ENCODE measurements at places on chromosomes 16 and 17. TPM values are rescaled to one million over a fixed set of nuclear protein-coding genes. Genes with fewer than 3 reads are reported as not detected.

The OR4D1 gene
- 0.06 TPM for total RNA-seq

The GNPTG gene
- 81.4 TPM for total RNA-seq

The SLC5A2 gene
- total RNA-seq, result 0.40 TPM

The KRTAP2-2 gene
- not detected for total RNA-seq

The HSD11B2 gene
- 3.0 TPM for total RNA-seq

The TP53TG3 gene
- not detected for total RNA-seq

The GP1BA gene
- not detected for total RNA-seq

The BICDL2 gene
- 0.10 TPM for total RNA-seq

The RPL26 gene
- total RNA-seq, result 1,389 TPM

The NPIPB5 gene
- 148 TPM for total RNA-seq

DNA sequence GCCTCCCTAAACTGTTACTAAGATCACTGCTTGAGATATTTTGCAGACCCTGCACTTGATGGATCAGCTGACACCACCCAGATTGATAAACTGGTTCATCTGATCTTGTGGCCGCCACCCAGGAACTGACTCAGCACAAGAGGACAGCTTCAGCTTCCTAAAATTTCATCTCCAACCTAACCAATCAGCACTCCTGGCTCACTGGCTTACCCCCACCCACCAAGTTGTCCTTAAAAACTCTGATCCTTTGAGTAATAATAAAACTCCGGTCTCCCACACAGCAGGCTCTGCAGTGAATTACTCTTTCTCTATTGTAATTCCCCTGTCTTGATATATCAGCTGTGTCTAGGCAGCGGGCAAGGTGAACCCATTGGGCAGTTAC lies 174.8 kb downstream of the UTP18 start:
- no peak overlapping the region for H3K4me3 ChIP-seq
- DNase-seq, result no peak
- no peaks in the 10 kb centered on the region for H3K36me3 ChIP-seq
- H3K4me1 ChIP-seq, result no peaks in the 10 kb centered on the region
- no peak overlapping the region for H3K27ac ChIP-seq

DNA sequence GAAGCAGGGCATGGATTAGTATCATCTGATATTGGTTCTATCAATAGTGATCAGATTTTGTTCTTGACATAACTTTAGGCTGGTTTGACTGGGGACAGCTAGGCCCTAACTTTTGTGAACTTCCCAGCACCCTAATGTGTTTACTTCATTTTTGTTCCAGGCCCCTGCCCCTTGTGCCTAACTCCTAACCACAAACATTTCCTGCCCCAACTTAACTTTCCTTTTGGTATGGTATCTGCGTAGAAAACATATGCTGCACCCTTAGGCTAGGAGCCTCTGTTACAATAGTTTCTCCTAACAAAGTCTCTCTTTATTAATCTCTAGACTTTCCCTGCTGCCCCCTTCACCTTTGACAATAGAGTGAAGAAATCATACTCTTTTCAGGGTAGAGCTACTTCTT lies 2.5 kb downstream of the ADPRM start:
- H3K36me3 ChIP-seq, result no peaks in the 10 kb centered on the region
- no peak overlapping the region for H3K4me3 ChIP-seq
- no peak for DNase-seq
- H3K27me3 ChIP-seq, result no peaks in the 10 kb centered on the region
- H3K4me1 ChIP-seq, result peaks cover 4% of the 10 kb centered on the region

GRCh38 chr16:89623511-89624261 lies 10.2 kb downstream of the DPEP1 start:
- H3K36me3 ChIP-seq, result no peaks in the 10 kb centered on the region
- H3K4me1 ChIP-seq, result peaks cover 18% of the 10 kb centered on the region
- H3K4me3 ChIP-seq, result no peak overlapping the region
- H3K27me3 ChIP-seq, result no peaks in the 10 kb centered on the region

DNA sequence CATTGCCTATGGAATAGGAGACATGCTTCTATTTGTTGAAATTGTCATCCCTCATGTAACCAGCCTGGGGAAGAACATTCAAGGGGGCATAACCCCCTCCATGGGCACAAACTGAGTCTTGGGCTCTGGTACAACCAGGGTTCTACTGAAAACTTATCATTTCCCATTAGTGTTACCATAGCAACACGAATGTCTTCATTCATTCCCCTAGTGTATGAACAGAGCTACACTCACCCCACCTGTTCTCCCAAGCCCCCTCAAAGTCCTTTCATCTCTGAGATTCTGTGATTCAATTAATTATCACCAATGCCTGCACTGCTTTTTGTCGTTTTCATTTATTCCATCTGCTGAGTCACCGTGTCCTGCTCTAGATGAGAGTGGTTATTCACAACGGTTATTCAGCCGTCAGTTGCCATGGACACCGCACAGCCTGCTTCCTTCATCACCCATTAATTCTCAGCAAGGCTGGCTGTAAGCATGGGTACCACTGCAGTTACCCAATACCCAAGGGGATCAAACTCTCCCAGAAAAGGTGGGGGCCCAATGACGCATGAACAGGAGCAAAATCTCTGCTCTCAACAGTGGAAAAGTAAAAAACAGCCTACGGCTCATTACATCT lies 1.6 kb upstream of the GAST start:
- H3K4me3 ChIP-seq, result no peak overlapping the region
- peak; percentile 80 for DNase-seq
- no peak overlapping the region for H3K27ac ChIP-seq
- no peaks in the 10 kb centered on the region for H3K36me3 ChIP-seq
- H3K27me3 ChIP-seq, result no peaks in the 10 kb centered on the region

- no peaks in the 10 kb centered on the region for H3K4me1 ChIP-seq
- H3K27me3 ChIP-seq, result no peaks in the 10 kb centered on the region
- peaks cover 43% of the 10 kb centered on the region for H3K36me3 ChIP-seq
- no peak for DNase-seq
These were observed 76.5 kb upstream of the ATP2A3 start for GRCh38 chr17:4040784-4041183.

- no peak overlapping the region for H3K27ac ChIP-seq
- no peaks in the 10 kb centered on the region for H3K27me3 ChIP-seq
- H3K4me1 ChIP-seq, result peaks cover 13% of the 10 kb centered on the region
- no peak overlapping the region for H3K4me3 ChIP-seq
- H3K36me3 ChIP-seq, result peaks cover 79% of the 10 kb centered on the region
- no peak for DNase-seq
These were observed 9.5 kb upstream of the RAB40C start for GRCh38 chr16:580141-580945.

GRCh38 chr17:65219124-65219523 lies 82.0 kb downstream of the RGS9 start:
- DNase-seq, result no peak
- H3K4me3 ChIP-seq, result no peak overlapping the region
- H3K36me3 ChIP-seq, result peaks cover 4% of the 10 kb centered on the region
- no peak overlapping the region for H3K27ac ChIP-seq
- H3K27me3 ChIP-seq, result no peaks in the 10 kb centered on the region

DNA sequence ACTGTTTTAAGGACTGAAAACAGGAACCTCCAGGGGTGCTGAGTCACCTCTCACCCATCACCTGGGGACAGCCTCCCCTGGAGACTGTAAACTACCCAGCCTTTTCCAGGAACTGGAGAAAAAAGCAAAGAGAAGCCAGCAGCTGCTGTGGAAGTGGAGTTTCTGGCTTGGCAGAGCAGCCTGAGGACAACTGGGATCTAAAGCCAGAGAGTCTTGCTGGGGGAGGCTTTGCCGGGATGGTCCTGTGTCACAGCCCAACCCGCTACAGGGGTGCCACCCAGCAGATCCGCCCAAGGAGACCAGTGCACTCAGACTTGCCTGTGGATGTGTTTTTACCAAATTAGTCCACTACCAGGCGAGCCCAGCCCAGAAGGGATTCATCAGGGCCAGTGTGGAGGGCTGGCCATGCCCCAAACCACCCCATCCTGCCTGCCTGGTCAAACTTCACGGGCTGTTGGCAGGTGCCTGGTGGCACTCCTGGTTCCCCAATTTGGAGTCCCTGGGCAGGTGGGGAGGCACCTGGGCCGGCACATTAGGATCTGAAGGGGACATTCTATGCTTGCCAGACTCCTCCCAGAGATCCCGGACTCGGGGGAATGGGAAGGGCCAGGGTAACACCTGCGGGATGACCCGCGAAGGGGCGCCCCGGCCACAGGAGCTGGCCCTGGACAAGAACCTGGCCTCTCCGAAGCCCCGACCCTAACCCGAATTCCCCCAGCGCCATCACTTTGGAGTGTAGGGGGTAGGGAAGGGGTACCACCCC lies 771 bp downstream of the MSRB1 start:
- H3K4me3 ChIP-seq, result peak overlapping the region; percentile 84
- H3K27me3 ChIP-seq, result no peaks in the 10 kb centered on the region
- peaks cover 37% of the 10 kb centered on the region for H3K36me3 ChIP-seq
- DNase-seq, result no peak
- H3K4me1 ChIP-seq, result peaks cover 23% of the 10 kb centered on the region

DNA sequence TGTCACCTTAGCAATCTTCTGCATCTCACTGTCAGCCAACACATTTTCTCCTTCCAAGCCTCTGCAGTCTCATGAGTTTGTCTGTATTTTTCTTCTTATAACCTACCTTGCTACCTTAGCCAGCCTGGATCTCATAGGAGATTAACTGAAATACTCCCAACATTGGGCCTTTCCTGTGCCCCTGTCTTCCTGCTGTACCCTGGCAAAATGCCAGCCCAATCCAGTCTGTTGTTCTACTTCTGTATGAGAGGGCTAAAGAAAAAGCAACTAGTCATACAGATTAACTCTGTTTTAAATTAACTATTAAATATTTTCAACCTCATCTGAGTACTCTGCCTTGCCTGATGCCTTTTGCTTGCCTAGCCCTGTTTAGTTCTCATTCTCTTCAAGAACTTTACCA lies 18.4 kb downstream of the GOSR1 start:
- no peaks in the 10 kb centered on the region for H3K4me1 ChIP-seq
- peaks cover 25% of the 10 kb centered on the region for H3K36me3 ChIP-seq
- H3K4me3 ChIP-seq, result no peak overlapping the region
- DNase-seq, result no peak

DNA sequence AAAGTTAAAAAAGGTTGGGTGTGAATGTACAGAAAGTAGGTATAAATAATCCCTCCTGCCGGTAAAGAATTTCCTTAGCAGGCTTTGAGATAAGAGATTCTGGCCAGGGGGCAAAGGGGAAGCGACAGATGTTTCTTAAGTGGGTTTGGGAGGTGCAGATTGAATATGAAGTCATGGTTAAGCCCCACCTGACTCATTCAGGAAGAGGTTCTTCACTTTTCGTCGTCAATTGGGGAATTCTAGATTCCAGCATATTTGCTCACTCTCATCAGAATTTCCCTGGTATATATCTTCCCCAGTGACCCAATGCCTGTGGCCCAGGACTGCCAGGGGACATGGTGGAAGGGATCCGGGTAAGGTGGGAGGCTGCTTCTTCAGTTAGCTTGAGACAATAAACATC lies 127.8 kb downstream of the CPPED1 start:
- H3K27ac ChIP-seq, result no peak overlapping the region
- DNase-seq, result no peak
- no peak overlapping the region for H3K4me3 ChIP-seq
- no peaks in the 10 kb centered on the region for H3K4me1 ChIP-seq

GRCh38 chr16:783404-784161 lies 4.6 kb downstream of the RPUSD1 start:
- H3K27ac ChIP-seq, result no peak overlapping the region
- H3K4me3 ChIP-seq, result no peak overlapping the region
- no peaks in the 10 kb centered on the region for H3K27me3 ChIP-seq
- no peak for DNase-seq
- H3K36me3 ChIP-seq, result peaks cover 39% of the 10 kb centered on the region
- H3K4me1 ChIP-seq, result peaks cover 19% of the 10 kb centered on the region

DNA sequence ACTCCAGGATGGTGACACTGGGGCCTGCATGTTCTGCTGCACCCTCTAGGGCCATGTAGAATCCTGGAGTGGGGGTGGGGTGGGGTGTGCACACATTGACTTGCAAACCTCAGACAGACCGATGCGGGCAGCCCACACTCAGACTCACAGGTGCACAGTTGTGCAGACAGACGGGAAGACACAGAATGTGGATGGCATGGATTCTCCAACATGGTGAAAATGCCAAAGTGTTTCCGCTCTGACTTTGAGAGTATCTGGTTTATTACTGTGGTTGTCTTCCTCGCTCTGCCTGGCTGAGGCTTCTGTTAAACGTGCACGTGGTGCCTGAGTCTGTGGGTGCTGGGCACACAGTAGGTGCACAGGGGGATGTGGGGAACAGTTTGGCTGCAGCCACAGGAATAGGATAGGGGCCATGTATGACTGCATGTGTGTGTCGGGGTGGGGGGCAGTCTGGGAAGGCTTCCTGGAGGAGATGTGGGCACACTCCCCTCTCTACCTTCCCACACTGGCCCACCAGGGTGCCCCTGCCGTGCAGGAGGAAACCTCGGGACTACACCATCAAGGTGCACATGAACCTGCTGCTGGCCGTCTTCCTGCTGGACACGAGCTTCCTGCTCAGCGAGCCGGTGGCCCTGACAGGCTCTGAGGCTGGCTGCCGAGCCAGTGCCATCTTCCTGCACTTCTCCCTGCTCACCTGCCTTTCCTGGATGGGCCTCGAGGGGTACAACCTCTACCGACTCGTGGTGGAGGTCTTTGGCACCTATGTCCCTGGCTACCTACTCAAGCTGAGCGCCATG lies 9.0 kb upstream of the ADGRG3 start:
- DNase-seq, result no peak
- H3K27me3 ChIP-seq, result no peaks in the 10 kb centered on the region
- H3K27ac ChIP-seq, result no peak overlapping the region
- H3K36me3 ChIP-seq, result peaks cover 99% of the 10 kb centered on the region
- H3K4me3 ChIP-seq, result no peak overlapping the region

DNA sequence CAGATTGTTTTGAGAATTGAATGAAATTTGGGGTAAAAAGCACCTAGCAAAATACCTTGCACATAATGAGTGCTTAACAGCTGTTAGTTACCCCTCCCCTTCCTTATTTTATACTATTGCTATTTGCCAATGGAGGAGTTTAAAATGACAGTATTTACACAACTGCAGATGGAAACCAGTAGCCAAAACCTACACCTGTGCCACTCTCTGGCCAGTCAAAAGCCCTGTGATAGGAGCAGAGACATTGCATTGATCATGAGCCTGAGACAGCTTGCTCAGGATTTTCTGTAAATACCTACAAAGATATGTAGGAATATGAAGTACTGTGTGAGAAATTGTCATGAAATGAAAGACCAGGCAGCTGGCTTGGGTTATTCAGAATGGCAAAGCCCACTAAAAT lies 115.3 kb upstream of the HLF start:
- H3K36me3 ChIP-seq, result no peaks in the 10 kb centered on the region
- no peak for DNase-seq
- H3K27me3 ChIP-seq, result no peaks in the 10 kb centered on the region
- no peak overlapping the region for H3K27ac ChIP-seq
- no peak overlapping the region for H3K4me3 ChIP-seq

- no peak overlapping the region for H3K27ac ChIP-seq
- peaks cover 48% of the 10 kb centered on the region for H3K36me3 ChIP-seq
- DNase-seq, result no peak
- peaks cover 54% of the 10 kb centered on the region for H3K4me1 ChIP-seq
- H3K27me3 ChIP-seq, result peaks cover 24% of the 10 kb centered on the region
- H3K4me3 ChIP-seq, result no peak overlapping the region
These were observed 2.6 kb downstream of the CACNA1H start for GRCh38 chr16:1155353-1156054.

- no peak overlapping the region for H3K4me3 ChIP-seq
- peaks cover 6% of the 10 kb centered on the region for H3K4me1 ChIP-seq
- peaks cover 47% of the 10 kb centered on the region for H3K36me3 ChIP-seq
- H3K27me3 ChIP-seq, result peaks cover under 1% of the 10 kb centered on the region
- DNase-seq, result peak; percentile 68
- no peak overlapping the region for H3K27ac ChIP-seq
These were observed 7.7 kb downstream of the SLC35B1 start for GRCh38 chr17:49699966-49700575.

Measured in spinal cord (tissue), 10 donors.